Fibroblast of skin of left biceps (primary cell): ENCODE measurements at places on chromosomes 5 and 9.

GRCh38 chr5:145429170-145429569, 406.0 kb downstream of the PRELID2 start:
- DNase-seq, result no peak

DNA sequence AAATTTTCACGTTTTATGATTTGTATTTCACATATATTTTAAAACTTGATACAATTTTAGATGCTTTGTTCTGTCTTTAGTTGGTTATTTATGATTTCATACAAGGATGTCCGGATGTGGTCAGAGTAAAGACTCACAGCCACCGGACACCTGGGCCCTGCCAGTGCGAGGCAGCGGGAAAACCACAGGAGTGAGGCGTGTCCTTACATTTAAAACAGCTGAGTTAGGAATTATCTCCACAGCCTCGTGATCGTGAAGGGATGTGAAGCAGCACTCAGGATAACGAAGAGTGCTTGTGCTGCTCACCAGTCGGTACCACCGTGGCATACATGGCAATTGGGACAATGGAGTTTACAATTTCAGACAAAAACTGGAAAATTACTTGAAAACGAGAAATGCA, 14.0 kb downstream of the SNX18 start:
- no peak for DNase-seq

- DNase-seq, result no peak
These were observed 17.5 kb downstream of the TNIP1 start for GRCh38 chr5:151063142-151063989.

GRCh38 chr9:122815544-122815943, 12.8 kb downstream of the PDCL start:
- no peak for DNase-seq

DNA sequence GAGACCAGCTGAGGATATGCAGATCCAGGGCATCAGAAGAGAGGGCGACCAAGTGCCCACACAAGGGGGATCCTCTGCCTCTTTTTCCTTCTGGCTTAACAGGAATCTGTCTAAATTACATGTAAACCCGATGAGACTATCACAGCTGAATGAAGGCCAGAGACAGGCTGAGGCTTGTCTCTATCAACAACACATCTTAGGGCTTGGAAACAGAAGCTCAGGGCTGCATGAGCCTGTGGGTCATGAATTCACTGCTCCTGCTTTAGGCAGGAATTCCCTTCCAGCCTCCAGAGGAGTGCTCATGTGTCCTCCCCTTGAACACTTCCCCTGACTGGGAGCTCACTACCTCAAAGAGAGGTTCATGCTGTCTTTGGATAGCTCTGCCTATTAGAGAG, 106.1 kb upstream of the PHYKPL start:
- no peak for DNase-seq

DNA sequence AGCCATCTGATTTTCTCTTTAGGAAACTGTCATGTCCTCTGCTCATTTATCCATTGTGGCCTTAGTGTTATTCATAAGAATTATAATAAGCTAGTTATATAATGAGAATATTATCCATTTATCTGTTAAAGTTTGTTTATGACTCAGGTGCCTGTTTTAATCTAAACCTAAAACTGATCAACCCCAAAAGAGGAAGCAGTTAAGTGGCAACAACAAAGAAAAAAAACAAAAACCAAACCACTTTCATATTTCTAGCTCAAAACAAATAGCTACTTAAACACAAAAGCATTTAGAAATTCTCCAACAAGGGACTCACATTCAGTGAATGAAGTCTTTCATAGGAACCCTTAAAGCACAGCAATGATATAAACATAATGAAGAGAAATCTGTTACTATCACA, 116.4 kb downstream of the APBA1 start:
- no peak for DNase-seq

GRCh38 chr9:132040246-132040645, 39.4 kb downstream of the MED27 start:
- DNase-seq, result no peak

- DNase-seq, result no peak
These were observed 20.0 kb downstream of the JMY start for GRCh38 chr5:79255786-79256557.

GRCh38 chr9:13142776-13143175, 136.7 kb downstream of the MPDZ start:
- DNase-seq, result no peak

GRCh38 chr5:16238018-16238417, 58.4 kb upstream of the MARCHF11 start:
- no peak for DNase-seq

- no peak for DNase-seq
These were observed 19.1 kb downstream of the GFI1B start for GRCh38 chr9:132997591-132997990.

- DNase-seq, result no peak
These were observed 1005.7 kb downstream of the DTWD2 start for GRCh38 chr5:117982691-117983090.

GRCh38 chr9:133839822-133840329, 101.7 kb upstream of the SARDH start:
- no peak for DNase-seq

DNA sequence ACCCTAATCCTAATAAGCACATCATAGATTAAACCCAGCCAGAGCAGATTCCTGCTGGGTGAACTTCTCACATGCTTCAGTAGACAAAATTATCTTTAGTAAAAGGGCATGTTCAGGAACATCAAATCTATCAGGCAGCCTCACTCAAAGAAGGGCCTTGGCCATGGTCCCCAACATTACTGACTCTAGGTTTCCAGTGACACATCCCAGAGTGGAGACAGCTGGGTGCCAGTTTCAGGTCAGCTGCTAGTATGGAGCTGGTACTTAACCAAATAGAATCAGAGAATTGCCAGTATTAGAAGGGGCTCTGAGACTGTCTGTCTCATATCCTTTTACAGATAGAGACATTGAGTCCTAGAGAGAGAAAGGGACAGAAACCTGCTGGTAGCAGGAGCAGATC, 44.1 kb upstream of the GALNT10 start:
- no peak for DNase-seq

DNA sequence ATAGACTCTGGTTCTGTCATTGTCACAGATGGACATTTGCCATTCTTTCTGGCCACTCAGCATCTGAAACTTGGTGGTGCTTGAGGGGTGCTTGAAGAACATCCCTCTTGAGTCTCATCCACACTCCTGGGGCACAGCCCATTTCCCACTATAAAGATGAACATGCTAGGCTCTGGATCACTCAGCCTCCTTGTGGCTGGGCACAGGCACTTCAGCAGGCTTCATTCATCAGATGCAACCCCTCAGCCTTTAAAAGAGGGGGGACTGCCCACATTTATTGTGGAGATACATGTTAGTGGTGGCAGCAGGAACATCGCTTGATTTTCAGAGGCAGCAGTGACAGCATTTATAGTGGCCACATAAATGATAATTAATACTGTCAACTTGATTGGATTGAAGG, 124.7 kb upstream of the NIPBL start:
- no peak for DNase-seq

GRCh38 chr9:136525841-136526499, 19.9 kb downstream of the NOTCH1 start:
- DNase-seq, result no peak

- DNase-seq, result no peak
These were observed 9.9 kb upstream of the TRIM36 start for GRCh38 chr5:115179394-115180164.

GRCh38 chr5:37056762-37057161, 180.2 kb downstream of the NIPBL start:
- no peak for DNase-seq

DNA sequence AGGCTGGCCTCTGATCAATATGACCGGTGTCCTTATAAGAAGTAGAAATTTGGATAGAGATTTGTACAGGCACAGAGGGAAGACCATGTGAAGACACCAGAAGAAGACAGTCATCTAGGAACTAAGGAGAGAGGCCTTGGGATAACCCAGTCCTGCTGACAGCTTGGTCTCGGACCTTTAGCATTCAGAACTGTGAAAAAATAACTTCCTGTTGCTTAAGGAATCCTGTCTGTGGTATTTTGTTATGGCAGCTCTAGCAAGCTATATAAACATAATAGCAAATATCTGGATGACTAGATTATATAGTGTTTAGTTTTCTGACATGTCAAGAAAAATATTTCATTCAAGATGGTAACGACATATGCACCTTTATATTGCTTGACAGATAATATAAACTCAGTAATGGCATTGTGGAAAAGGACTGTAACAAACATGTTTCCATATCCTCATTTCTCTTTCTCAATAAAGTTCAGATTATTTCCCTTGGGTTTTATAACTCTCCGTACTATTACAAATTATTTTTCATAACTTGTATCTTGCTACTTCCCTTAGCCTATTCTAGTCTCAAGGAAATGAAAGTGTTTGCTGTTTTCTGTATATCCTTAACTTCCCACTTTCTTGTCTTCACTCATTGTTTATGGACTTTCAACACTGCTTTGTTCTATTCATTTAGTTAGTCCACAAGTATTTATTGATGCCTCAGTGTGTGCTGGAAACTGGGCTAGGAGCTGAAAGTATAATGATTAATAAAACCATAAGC, 62.4 kb downstream of the KIAA1958 start:
- DNase-seq, result no peak

GRCh38 chr5:154642499-154643245, 112.5 kb upstream of the LARP1 start:
- no peak for DNase-seq

GRCh38 chr5:142248853-142249462, 75.9 kb downstream of the SPRY4 start:
- peak; percentile 87 for DNase-seq

DNA sequence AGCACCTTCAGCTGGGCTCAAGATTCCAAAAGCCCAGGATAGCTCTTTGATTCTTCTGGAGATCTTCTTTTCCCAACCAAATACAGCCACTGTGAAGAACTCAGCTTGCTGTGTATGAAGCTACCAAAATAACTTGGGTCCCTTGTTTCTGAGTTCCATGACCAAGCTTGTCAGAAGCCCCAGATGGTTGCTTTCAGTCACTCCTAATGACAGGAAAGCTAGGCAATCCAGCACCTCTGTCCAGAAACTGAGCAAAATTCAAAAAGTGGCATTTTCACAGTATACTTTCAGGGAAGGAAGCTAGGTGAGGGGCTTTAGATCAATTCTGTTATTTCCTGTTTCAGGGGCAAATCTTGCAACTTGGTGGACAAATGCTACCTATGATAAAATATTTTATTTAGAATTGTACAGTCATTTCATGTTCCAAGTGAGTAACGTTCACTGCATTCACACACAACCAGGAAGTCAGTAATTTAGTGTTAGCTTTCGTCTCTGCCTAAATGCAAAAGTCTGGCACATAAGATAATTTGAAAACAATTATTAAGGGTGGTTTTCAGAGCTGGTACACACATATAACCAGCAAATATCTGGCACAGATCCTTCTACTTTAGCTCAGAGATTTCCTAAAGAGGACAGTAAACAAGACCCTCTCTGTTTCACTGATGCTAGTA, 330.1 kb downstream of the GLIS3 start:
- no peak for DNase-seq

DNA sequence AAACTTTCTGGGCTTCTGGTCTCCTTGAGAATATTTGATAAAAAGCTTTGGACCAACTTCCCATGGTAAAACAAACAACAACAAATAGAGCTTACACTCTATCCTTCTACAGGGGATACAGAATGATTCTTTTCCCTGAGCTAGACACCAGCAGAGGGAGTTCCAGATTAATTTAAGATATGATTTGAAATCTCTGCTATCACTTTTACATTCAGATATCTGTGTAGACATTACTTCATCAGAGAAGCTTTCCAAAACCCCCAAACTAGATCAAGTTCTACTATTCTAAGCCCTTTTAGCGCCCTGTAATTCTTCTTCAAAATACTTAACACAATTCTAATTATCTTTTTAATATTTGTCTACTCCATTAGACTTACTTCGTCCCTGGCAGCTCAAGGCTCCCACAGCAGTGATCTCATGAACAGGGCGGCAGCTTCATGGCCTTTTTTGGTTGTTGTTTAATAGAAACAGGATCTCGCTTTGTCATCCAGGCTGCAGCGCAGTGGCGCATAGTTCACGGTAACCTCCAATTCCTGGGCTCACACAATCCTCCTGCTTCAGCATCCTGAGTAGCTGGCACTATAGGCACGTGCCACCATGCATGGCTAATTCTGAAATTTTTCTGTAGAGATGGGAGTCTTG, 955 bp upstream of the GALNT12 start:
- DNase-seq, result no peak

DNA sequence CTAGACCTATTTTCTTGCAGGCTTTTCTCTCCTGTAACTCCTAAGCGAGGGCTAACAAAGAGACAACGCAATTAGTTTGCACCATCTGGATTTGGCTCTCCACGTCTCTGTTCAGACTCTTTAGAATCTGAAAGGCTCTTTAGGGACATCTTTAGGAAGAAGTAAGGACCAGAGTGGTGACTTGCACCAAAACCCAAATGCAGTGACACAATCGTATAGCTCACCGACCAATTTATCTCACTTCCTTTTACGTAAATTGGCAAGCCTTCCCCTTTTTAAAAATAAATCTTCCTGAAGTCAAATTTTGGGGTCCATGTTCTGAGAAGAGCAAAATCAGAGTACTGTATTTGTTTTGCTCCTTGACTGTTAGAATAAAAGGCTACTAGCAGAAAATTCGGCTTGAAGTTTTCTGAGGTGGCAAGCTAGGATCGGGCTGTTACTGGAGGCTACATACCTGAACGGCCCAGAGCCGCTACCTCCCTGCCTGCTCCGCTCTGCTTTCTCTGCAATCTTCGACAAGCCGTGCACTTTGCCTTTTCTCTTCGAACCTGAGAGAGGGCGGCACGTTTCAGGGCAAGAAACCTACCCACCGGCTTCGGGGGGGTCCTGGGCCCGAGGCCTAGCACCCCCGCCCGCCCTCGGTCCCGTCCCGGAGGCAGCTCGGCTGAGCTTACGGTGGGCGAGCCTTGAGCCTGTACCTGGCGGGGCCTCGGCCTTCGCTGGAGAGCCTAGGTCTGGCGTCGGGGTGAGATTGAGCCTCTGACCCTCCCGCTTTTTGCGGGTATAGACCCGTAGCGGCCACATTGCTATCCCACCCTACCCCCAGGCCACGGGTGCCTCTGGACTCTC, 537 bp downstream of the MEIKIN start:
- no peak for DNase-seq

DNA sequence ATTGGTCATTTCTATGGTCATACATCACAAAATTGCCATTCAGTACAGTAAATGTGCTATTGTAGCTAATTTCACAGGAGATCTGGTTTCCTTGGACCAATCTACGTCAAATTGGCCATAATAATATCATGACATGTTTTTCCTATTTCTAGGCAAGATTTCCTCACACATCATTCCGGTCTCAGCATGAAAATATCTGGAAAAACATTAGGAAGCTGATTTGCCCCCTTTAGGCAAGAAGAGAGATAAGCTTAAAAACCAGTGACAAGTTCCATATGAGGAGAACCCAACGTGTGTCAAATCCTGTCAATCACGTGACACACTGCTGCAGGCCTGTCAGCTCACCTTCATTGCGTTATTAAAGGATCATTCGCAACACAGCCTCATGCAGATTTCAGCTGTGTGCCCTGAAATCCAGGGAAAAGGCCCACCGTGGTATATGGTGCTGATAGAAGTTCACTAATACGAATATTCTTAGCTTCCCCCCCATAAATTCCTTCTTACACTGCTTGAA, 153.3 kb downstream of the ST8SIA4 start:
- DNase-seq, result no peak
